ENCODE measurements at places on chromosomes 2 and 18.
A peak's percentile ranks its signal among the peaks of the same experiment; 100 is the strongest.

- DNase-seq = no peak
Measured at GRCh38 chr2:53672881-53673522, 94.6 kb upstream of the CHAC2 start.

DNA sequence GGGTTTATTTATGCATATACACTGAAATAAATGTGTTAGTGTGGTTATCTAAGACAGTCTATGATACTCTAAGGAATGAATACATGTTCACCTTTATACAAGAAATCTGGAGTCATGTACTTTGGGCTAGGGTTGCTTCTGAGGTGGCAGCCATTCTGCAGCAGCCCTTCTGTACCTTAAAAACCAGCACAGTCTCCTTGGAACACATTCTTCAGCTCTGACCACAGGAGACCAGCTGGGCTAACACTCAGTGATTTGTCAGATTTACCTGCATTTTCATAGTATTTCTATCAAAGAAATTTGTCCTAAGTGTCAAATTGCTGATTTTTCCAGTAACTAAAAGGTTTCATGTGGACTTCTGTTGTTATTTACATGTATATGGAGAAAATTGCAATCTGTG lies 167.7 kb downstream of the CAMKMT start:
- DNase-seq = no peak

- DNase-seq = no peak
Measured at GRCh38 chr2:74566076-74566753, 11.7 kb downstream of the DOK1 start.

DNA sequence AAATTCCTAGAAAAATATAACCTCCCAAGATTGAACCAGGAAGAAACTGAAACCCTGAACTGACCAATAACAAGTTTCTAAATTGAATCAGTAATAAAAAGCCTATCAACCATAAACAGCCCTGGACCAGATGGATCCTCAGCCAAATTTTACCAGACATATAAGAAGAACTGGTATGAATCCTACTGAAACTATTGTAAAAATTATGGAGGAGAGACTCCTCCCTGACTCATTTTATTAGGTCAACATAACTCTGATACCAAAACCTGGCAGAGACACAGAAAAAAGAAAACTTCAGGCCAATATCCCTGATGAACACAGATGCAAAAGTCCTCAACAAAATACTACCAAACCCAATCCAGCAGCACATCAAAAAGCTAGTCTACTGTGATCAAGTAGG lies 11.3 kb downstream of the NT5C1B start:
- no peak for DNase-seq

- DNase-seq = no peak
Measured at GRCh38 chr2:208090420-208090819, 33.9 kb downstream of the CRYGD start.

- no peak for DNase-seq
Measured at GRCh38 chr2:234679301-234679740, 182.4 kb upstream of the ARL4C start.

GRCh38 chr18:74333091-74333490 lies 17.5 kb downstream of the C18orf63 start:
- DNase-seq = peak; percentile 23

GRCh38 chr18:56257205-56257604 lies 381.2 kb downstream of the TXNL1 start:
- DNase-seq = peak; percentile 62

DNA sequence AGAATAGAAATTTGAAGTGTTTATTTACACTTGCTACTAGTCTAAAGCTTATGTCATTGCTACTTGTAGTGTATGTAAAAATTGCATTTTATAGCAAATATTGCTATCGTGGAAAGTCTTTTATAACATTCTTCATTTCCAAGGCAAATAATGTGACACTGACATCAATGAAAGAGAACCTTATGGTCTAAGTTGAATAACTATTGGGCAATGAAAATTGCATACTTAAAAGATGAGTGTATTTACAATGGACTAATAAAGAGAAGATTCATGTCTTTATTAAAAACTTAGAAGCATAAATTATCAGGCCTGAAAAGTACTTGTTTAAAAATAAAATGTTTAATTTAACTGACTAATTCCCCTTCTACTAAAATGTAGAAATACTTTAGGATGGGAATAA lies 82.2 kb downstream of the LRP1B start:
- no peak for DNase-seq

- DNase-seq = no peak
Measured at GRCh38 chr2:72954376-72955227, 37.3 kb downstream of the EMX1 start.

All from fibroblast of pulmonary artery (primary cell).